Caudate nucleus (tissue), 63 donors: ENCODE measurements at places on chromosomes 4 and X.

GRCh38 chrX:139106069-139106468 is 394.6 kb upstream of the FGF13 start:
- DNase-seq: no peak

- no peak for DNase-seq
These were observed 39.5 kb downstream of the GPC4 start for GRCh38 chrX:133375615-133376340.

- no peak for DNase-seq
These were observed 62.1 kb downstream of the TBC1D14 start for GRCh38 chr4:6971536-6972374.

- DNase-seq: no peak
These were observed 58.6 kb downstream of the ELOVL6 start for GRCh38 chr4:110139815-110140214.

- no peak for DNase-seq
These were observed 60.2 kb upstream of the CLDN34 start for GRCh38 chrX:9906919-9907318.

- DNase-seq: no peak
These were observed 1.3 kb downstream of the PRR32 start for GRCh38 chrX:126820700-126821420.

DNA sequence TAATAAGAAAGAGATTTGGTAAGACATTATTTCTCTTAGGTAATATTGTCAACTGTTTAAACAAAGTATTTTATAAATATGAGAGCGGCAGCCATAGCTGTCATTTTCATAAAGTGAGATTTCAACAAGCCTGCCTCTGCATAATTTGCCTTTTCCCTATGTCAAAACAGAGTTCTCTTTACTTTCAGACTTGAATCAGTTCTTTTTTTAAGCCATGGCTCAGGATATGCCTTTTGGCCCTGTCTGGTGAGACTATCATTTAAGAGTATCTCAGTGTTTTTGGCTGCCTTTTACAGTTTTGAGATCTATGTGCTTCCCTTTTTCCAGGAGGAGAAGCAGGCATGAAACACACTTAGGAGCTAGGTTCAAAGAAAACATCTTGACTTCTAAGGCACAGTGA is 7.5 kb upstream of the GUCY1A1 start:
- no peak for DNase-seq

GRCh38 chrX:125532411-125533089 is 212.9 kb downstream of the TEX13C start:
- no peak for DNase-seq

GRCh38 chr4:113221990-113222389 is 172.5 kb downstream of the ANK2 start:
- no peak for DNase-seq

- DNase-seq: no peak
These were observed 182.6 kb downstream of the COL25A1 start for GRCh38 chr4:109119852-109120251.
